Mammary epithelial cell (primary cell): ENCODE measurements at places on chromosomes 2 and 18.
A peak's percentile ranks its signal among the peaks of the same experiment; 100 is the strongest.

- peak; percentile 52 for DNase-seq
Observed at GRCh38 chr2:45944074-45944473, 292.6 kb downstream of the PRKCE start.

- DNase-seq: no peak
Observed at GRCh38 chr2:129354631-129355030, 624.8 kb upstream of the RAB6C start.

DNA sequence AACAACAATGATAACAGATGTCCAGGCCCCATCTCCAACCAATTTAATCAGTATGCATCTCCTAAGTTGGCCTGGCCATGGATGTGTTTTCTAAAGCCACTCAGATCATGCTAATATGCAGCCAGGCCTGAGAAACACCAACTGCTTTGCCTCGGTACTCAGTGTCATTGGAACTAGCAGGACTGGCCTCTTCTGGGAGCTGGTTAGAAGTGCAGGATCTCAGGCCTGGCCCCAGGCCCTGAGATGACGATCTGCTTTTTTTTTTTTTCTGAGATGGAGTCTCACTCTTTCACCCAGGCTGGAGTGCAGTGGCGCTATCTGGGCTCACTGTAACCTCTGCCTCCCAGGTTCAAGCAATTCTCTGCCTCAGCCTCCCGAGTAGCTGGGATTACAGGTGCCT is 69.1 kb downstream of the IRS1 start:
- DNase-seq: no peak

DNA sequence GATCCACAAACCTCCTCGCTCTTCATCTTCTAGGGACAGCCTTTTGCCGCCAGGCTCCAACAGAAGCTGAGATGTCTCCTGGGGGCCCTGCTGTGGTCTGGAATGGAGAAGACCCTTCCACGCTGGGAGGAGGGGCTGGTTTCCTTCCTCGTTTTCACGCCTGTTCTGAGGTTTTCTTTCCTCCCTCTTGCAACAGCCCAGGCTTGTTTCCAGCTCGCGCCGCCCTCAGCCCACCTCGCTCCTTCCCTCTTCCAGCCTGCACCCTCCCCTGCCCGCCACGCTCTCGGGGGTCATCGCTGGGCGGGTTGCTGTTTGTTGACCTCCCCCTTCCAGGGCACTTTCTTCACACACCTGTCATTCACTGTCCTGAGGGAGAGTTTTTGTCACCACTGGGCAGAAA is 55.4 kb downstream of the VAPA start:
- no peak for DNase-seq
